Pulmonary artery endothelial cell (primary cell): ENCODE measurements at places on chromosomes 6 and 20.

DNA sequence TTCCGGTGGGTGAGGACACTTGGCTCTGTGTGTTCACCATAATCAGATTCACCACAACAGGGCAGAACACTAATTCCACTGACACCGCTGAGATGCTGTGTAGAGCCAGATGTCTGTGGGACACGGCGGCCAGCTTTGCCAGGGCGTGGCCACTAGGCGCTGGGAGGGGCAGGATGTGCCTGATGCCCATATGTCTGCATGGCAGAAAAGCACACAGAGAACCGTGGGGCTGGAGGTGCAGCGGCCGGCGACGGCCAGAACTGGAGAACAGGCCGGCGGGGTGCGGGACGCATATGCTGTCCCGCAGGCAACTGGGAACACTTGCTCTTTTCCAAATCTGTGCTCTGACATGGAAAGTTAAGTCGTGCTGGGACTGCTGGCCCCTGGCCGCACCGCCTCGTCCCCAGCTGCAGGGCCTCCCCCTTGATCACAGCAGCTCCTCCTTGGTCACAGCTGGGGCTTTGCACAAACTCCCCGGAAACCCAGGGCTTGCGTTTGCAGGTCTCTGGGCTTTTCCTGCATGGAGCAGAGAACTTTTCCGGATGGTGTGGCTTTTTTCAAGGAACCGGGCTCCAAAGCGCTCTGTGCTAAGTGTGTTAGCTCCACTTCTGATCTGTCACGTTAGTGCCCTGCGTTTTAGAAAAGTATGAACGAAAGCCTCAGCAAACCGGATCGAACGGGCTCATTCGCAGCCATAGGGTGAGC, 31.1 kb downstream of the NTSR1 start:
- DNase-seq, result no peak

DNA sequence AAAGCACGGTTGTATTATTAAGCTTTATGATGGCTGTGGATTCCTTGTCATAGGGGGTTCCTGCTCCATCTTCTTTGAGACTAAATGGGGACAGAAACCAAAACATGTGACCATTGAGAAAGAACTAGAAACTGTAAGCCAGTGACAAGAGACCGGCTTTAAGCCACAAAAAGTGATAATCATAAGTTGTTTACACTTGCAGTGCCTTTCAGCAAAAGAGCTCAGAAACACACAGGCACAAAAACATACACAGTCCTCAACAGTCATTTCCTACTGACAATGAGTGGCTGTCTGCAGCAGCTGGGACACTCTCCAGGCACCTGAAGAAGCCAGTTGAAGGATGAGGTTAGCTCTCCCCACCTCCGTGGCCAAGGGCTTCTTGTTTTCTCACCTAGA, 20.0 kb upstream of the UBE2J1 start:
- no peak for DNase-seq

- no peak for DNase-seq
Measured at GRCh38 chr6:52696418-52696817, 25.5 kb downstream of the TMEM14A start.

DNA sequence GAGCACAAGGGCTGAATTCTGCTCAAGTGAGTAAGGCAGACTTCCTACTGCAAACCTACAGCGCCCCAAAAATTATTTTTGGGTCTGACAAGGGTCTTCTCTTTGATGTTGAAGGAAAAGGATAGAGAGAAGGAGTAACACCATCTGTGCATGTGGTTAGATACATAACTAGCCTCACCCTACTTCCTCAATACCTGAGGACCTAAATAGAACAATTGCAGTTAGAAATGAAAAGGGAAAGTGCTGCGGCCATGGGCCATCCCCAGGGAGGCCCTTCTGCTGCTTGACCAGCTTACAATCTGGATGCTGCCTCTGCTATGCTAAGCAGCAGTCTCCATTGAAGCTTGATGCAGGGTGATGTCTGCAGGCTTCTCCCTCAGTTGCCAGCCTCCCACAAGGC, 63.2 kb upstream of the ARMH2 start:
- DNase-seq, result no peak

DNA sequence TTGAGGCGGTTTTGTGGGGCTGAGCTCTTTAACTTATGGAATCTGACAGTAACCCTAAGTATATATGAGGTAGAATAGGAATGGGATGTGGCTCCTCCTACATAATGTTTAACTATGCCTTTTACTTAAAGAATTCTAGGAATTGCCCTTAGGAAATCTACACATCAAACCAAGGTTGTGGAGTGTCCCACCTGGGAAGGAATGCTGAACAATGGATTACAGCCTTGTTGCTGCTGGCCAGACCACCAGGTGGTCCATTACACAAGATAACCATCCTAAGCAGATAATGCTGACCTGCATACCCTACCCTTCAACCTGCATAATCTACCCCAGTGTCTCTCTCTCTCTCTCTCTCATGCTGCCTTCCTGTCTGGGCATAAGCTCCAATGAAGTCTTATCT, 35.0 kb upstream of the SLC22A16 start:
- DNase-seq, result no peak
